ENCODE measurements at places on chromosomes 5 and 9.

DNA sequence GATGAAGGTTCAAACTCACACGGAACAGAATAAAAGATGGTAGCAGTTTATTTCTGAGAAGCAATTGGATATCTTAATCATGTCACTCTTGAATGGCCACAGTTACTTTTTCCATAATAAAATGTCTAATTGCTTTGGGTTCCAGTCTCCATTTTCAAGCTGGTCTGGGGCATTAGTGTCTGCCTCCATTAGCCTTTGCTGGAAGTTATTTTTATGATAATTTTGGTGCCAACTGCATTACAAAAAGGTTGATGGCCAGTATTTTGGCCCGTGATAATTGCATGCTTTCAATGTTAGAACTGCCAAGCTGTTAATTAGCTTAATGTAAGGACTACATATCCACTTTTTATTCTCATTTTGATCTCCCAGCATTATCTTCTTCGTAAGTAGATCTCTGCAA, 165.9 kb downstream of the SMC2 start:
- no peak for DNase-seq

DNA sequence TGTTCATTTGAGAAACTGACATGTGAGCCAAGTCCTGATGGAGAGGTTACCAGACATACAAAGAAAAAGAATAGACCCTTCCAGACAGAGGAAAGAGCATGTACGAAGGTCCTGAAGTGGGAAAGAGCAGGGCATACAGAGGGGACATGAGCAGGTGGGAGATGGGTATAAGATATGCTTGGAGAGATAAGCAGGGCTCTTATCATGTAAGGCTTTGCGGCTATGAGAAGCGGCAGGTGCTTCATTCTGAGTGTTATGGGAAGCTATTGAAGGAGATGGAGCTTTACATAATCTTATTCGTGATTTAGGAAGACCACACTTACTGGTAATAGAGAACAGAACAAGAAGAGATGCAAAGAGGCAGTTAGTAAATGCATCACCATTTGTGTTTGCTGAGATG, 417.1 kb downstream of the EBF1 start:
- no peak for DNase-seq

- no peak for DNase-seq
Observed at GRCh38 chr5:13350767-13351166, 593.7 kb downstream of the DNAH5 start.

DNA sequence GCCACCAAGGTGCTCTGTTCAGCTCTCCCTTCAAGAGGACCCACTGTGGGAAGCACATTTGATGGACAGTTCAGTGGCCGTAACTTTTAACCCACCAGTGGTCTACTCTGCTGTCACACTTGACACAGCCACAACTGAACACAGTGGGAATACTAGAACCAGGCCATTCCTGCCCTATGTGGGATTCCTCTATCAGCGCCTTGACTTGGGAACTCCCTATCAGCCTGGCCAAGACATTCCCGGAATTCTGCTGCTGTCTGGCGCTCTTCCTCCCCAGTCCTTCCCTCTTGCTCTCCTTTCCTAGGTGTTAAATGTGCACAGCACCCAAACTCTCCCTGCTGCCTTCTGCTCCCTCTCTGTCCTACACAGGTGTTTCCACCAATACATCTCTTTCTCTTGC, 23.1 kb upstream of the SH3PXD2B start:
- no peak for DNase-seq

GRCh38 chr5:33781286-33781685, 110.5 kb downstream of the ADAMTS12 start:
- DNase-seq: no peak

DNA sequence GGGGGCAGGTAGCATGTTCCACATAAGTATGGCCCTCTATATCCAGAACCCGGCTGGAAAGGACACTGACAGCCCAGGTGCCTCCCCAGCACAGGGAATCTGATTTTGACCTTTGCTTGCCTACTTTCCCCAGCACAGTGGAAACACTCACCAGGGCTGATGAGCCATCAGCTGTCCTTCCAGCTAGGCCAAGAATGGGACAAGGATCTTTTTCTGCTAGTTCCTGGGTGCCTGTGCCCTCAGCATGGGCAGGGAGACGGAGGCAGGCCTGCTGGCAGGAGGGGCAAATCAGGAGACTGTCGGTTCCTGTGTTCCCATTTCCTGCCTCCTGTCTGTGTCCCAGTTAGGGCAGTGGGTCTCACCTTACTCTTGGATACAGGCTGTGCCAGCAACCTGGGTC, 1.1 kb downstream of the CYFIP2 start:
- DNase-seq: no peak

DNA sequence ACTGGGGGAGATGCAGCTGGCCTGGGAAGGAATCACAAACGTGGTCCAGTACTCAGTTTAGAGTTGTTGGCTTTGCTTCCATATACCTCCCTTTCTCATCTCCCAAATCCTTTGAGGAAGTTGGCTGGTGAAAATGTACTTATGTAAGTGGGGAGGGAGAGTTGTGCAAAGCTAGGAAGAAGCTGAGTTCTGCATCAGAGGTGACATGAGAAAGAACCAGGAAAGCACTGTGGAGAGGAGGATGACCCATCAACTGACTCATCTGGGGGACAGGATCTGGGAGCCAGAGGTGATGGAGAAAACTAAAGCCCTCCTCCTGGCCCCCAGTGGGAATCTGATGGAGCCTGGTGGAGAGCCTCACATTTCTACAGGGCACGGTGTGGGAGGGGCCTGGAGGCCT, 16.2 kb downstream of the KCNMB1 start:
- no peak for DNase-seq

GRCh38 chr9:8579661-8580060, 780.1 kb upstream of the DMAC1 start:
- no peak for DNase-seq

- DNase-seq: no peak
Observed at GRCh38 chr5:42886635-42887034, 74.9 kb upstream of the SELENOP start.

GRCh38 chr5:6108540-6108848, 269.9 kb downstream of the MED10 start:
- DNase-seq: no peak

All from left cardiac atrium (tissue), 4 donors.